NCI-H1436 treated with DMSO at 0.1 percent for 48 hours (cell line): ENCODE measurements at places on chromosomes 1 and 21.

DNA sequence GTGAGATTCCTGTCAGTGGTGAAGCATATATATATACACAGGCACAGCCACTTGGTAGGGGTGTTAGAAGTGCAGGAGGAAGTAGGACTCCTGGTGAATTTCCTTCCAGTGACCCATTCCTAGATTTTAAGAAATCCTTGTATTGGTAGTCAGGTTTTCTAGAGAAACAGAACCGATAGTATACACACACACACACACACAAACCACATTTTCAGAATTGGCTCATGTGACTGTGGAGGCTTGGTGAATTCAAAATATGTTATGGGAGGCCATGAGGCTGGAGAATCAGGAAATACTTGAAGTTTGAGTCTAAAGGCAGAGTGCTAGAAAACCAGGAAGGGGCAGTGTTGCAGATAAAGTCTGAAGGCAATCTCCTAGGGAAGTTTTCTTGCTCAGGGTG is 114.2 kb downstream of the FCRL5 start:
- no peak for DNase-seq

DNA sequence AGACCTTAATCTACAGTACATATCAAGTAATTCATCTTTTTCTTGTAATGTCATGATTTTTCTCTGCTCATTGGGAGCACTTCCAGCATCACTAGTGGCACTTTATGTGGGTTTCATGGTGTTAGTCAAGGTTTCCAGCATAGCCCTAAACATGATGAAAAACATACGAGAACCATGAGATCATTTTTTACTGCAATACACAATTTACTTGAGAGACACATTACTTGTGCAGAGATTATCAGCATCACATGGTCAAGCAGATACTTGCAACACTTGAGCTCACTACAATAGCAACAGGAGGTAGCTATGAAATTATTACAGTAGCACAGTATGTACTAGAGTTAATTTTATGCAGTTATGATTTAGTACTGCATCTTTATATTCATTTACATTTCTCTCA is 36.4 kb downstream of the ITGB3BP start:
- no peak for DNase-seq

DNA sequence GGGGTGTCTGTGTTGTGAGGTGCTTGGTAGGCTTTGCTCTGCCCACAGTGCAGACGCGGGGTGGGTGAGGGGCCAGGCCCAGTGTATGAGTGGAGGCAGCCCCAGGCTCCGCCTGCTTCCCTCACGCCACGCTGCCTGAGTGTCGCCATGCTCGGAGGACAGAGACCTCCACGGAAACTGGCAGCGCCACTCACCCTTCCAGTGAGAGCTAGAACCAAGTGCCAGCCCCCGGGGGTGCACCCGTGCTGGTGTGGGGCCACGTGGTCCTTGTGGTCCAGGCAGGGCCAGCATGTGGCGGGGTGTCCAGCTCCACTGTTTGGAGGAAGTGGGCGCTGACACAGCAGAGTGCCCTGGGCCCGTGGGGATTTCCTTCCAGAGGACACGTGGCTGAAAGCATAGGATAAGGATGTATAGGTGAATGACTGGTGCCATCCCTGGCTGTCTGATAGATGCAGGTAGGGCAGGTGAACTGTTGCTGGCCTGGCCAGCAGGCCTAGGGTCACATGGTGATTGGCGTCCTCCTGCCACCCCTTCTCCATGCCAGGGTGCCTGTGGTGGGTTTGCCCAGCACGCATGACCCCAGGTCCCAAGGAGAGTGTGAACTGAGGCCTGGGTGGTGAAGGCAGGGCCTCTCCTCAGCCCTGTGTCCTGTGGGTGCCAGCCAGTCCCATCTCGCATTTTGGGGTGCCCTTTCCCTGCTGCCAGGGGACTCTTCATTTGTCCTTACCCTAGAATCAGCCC is 3.8 kb downstream of the LRRC3 start:
- no peak for DNase-seq

DNA sequence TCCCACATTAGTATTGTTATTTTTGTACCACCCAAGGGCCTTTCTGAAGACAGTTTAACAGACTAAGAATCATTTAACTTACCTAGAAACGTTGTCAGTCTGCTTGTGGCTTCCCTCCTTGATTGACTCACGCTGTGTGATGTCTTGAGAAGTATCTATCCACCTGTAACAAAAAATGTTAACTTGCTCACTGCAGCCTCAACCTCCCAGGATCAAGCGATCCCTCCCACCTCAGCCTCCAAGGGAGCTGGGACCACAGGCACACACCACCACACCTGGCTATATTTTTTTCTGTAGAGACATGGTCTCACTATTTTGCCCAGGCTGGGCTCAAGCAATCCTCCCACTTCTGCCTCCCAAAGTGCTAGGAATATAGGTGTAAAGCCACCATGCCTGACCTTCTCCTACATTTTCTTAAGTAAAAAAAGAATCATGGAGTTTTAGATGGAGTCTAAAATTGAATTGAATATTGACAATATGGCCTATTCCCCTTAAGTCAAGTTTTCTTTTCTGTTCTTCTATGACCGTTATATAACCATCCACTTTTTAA is 15.6 kb downstream of the SFPQ start:
- DNase-seq, result no peak

DNA sequence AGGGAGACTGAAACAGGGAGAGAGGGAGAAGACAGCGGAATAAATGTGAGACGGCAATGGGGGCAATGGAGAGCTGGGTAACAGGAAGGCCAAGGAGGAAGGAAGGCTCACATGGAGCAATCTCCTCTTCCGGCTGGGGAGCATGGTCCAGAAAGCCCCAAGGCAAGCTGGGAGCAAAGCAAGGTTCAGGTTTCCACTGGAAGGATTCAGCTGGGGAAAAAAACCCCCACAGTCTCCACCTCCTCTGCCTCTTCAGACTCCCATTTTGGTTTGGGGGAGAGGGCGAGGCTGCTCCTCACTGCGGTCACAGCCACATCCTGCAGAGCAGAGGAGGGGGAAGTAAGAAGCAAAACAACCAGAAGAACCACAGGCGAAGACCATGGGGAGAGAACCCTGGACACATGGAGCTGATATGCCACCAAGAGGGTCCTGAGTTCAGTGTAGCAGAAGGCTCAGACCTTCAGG is 650 bp downstream of the TNFAIP8L2 start:
- DNase-seq, result no peak
